ENCODE measurements at places on chromosomes 13 and 19. TPM values are rescaled to one million over a fixed set of nuclear protein-coding genes. Genes with fewer than 3 reads are reported as not detected.

GRCh38 chr13:76992548-76993001, 694 bp downstream of the CLN5 start:
- no peak for ATAC-seq

DNA sequence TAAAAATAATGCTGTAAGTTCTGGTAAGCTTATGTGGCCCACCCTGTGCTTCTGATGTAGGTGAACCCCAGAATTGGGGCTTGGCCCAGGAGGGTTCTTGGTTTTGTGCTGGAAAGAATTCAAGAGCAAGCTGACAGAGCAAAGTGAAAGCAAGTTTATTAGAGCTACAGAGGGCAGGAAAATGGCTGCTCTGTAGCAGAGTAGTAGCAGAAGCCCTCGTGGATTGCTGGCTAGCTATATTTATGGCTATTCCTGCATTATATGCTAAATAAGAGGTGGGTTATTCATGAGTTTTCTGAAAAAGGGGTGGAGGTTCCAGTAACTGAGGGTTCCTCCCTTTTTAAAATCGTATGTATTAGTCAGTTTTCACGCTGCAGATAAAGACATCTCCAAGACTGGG, 20.6 kb upstream of the ZNF599 start:
- no peak for ATAC-seq

GRCh38 chr19:5049561-5049960, 80.6 kb downstream of the KDM4B start:
- no peak for ATAC-seq

- ATAC-seq, result no peak
Measured at GRCh38 chr13:71464686-71465085, 402.3 kb downstream of the DACH1 start.

- ATAC-seq, result no peak
Measured at GRCh38 chr13:98504371-98504963, 72.4 kb downstream of the STK24 start.

DNA sequence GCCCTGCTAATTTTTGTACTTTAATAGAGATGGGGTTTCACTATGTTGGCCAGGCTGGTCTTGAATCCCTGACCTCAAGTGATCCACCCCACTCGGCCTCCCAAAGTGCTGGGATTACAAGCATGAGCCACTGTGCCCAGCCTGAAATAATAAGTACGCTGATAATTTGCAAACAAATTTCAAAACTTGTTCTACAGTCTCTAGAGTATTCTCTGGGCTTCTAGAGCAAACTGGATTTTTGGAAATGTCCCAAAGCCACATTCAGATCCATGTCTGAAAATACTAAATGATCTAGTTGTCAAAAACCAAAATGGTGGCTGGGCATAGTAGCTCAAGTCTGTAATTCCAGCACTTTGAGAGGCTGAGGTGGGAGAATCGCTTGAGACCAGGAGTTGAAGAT, 39.9 kb upstream of the PSPC1 start:
- ATAC-seq, result no peak

- no peak for ATAC-seq
Measured at GRCh38 chr13:60351855-60352615, 45.0 kb upstream of the TDRD3 start.

DNA sequence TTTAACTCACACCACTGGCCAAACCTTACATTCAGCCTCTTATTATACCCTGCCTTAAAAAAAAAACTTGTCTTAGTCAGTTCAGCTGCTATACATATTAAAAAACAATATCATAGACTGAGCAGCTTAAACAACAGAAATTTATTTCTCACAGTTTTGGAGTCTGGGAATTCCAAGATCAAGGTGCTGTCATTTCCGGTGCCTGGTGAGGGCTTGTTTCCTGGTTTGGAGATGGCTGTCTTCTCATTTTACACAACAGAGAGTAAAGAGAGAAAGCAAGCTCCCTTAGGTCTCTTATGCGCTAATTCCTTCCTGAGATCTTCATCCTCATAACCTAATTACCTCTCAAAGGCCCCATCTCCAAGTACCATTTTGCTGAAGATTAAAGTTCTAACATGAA, 769.2 kb downstream of the DIAPH3 start:
- ATAC-seq, result no peak

DNA sequence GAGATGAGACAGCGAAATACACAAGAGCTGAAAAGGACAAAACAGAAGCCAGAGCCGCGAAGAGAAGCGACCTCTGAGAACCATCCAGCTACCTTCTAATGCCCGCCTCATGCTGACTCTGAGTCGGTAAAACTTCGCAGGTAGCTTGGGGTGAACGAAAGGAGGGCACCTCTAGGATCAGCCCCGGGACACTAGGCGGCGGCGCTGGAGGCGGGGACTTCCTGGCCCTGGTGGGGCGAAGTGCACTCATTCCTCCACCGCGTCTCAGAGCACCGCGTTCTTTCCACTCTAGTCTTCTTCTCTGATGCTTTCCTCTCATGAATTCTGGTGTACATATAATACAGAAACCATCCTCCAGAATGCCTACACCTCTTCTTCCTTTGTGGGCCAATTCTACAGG, 50.1 kb downstream of the KL start:
- ATAC-seq, result no peak

DNA sequence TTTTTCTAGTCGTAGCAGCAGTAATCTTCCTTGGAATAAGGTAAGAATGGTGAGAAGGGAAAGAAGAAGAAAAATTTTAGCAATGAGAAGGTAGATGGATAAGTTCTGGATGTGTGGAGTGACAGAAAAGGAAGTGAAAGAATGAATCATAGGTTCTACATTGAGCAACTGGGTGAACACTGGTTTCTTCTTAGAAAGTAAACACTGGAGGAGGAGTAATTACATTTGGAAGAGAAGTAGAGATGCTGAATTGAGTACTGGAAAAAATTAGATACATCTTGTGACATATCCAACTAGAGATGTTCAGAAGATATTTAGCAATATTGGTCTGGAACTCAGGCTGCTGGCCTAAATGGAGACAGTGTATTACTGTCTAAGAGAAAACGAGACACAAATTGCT, 148.5 kb downstream of the GPC5 start:
- ATAC-seq, result no peak

- ATAC-seq, result no peak
Measured at GRCh38 chr13:105272660-105273631, 1262.5 kb downstream of the EFNB2 start.

- ATAC-seq, result no peak
Measured at GRCh38 chr13:97948041-97948440, 5.4 kb upstream of the IPO5 start.

GRCh38 chr13:85592211-85592610, 207.0 kb downstream of the SLITRK6 start:
- ATAC-seq, result no peak

- no peak for ATAC-seq
Measured at GRCh38 chr19:28061111-28061510, 1151.8 kb downstream of the UQCRFS1 start.

- peak; percentile 52 for ATAC-seq
Measured at GRCh38 chr13:46486270-46486669, 66.7 kb upstream of the LRCH1 start.

GRCh38 chr19:49490287-49491029, 3.0 kb downstream of the RPL13A start:
- no peak for ATAC-seq

- peak; percentile 19 for ATAC-seq
Measured at GRCh38 chr13:36819739-36820090, 693 bp downstream of the RFXAP start.

DNA sequence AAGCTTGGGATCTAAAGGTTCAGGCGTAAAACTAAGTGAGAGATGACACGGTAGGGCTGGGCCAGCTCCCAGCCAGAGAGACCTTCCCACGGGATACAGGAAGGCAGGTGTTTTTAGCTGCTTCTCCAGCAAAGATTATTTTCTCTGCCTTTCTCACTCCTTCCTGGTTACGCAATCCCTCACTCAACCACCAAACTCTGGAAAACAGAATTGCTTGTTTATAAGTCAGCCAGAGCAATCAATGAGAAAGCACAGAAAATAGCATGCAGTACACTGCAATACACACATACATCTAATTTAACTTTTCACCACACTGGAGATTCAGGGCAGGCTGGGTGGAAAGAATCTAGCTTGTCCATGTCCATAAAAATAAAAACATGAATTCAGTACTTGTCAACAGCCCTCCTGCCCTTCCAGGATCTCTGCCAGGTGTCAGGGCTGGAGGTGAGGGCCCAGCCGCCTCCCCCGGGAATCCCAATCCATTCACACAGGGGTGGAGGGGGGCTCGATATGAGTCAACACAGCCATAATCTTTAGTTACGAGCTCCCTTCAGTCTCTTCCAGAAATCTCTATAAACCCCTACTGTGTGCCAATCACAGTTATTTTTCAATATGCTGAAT, 12.2 kb downstream of the RHPN2 start:
- no peak for ATAC-seq

DNA sequence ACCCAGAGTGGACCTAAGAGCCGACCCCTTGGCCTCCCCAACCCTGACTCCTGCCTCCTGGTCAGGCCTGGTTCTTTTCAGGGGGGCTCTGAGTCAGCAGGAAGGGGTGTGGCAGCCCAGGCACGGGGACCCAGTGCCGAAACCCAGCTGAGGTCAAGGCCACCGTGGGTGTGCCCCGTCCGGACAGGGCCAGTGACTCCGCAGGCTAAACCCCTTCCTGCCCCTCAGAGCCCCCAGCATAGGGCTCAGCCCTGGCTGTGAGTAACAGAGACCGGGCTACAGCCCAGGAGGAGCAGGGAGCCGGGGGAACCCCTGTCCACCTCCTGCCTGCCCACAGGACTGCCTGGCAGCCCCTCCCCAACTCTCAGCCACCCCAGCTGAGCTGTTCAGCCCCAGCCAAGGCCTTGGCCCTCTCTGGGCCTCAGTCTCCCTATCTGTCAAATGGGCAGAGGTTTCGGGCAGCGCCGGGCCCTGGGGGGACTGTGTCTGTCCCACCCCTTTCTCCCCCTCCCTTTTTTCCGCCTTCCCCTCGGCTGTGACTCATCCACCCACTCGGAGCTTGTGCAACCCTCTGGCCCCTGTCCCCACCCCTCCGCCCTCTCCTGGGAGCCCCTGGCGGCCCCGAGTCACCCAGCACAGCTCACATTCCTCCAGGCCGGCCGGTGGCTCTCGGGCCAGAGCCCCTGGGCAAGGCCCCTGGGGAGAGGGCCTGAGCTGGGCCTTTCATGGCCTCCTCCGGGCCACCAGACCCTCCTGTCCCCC, 8.6 kb downstream of the ZBTB7A start:
- ATAC-seq, result peak; percentile 58

DNA sequence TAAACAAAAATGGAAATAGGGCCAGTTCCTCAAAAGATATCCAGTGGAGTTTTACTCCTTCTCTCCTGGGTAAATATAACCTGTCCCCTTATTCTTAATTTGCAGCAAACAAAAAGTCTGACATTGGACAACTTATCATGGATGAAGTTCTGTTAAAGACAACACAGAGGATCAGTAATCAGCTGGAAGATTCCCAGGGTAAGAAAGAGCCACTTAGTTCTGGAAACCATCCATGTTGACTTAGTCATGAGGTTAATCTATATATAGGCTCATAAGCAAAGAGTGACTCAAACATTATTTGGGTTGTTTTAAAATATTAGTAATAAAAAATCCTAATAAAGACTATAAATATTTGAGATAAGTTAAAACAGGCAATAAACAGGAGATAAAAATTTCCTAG, 40.5 kb upstream of the EBPL start:
- no peak for ATAC-seq

DNA sequence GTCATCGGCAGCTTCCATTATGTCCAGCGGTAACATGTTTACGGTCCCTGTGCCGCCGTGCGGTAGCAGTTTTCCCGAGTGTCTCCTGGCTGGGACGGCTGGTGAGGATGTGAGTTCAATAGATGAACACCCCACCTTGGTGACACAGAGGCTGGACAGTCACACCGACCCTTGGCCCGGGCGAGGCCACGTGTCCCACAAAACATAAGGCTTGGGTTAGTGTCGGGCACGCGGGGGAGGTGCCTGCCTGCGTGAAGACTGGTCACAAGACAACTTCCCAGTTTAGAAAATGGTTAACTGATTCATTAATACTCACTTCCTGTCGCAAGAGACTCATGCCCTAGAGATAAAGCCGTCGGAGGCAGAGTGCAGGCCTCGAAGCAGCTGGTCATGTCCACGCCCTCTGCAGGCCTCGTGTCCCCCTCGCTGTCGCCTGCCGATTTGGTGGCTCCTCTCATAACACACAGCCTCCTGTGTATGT, 17.2 kb downstream of the RASA3 start:
- no peak for ATAC-seq

DNA sequence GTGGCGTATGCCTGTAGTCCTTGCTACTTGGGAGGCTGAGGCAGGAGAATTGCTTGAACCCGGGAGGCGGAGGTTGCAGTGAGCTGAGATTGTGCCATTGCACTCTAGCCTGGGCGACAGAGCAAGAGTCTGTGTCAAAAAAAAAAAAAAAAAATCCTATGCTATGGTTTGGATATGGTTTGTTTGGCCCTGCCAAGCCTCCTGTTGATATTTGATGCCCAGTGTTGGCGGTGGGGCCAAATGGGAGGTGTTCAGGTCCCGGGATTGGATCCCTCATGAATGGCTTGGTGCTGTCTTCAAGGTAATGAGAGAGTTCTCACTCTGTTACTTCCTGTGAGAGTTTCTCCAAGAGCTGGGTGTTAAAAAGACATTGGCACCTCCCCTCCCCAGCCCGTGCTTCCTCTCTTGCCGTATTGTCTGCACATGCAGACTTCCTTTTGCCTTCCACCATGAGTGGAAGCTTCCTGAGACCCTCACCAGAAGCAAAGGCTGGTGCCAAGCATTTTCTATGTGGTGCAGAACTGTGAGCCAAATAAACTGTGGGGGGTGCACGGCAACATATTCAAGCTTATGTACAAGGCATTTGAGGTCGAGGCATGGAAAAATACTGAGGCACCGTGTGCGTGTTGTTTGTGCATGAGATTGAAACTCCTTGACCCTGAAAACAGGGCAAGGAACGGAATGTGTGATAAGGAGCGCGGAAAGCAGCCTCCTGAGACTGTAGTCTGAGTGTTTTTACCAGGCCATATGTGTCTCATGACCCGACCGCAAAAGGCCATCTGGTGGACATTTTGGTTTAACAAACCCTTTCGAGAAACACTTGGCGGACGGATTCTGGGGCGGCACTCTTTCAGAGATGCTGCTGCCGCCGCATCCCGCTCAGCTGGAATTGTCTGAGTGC, 7.3 kb downstream of the SIGLEC9 start:
- peak; percentile 28 for ATAC-seq

Gene FXYD1
- total RNA-seq, result 2.1 TPM

Gene ZNF571
- total RNA-seq, result 2.2 TPM

Gene SLC1A6
- total RNA-seq, result not detected

Gene ZNF529
- 3.8 TPM for total RNA-seq

Gene NAT14
- total RNA-seq, result 7.5 TPM

Gene RAB3D
- total RNA-seq, result 141 TPM

Gene CYP2A7
- total RNA-seq, result not detected

Gene SSC5D
- total RNA-seq, result 0.24 TPM
